Astrocyte (in vitro differentiated cells and primary cell): ENCODE measurements at places on chromosomes 4 and X. TPM values are rescaled to one million over a fixed set of nuclear protein-coding genes. Genes with fewer than 3 reads are reported as not detected.

Gene MAP7D2
- 1.2 and 1.3 TPM in 2 replicates for total RNA-seq

Gene TACR3
- total RNA-seq, result 0.05 TPM in 2 replicates

Gene TIGD4
- total RNA-seq, result 0.23 and 0.31 TPM in 2 replicates

Gene SLITRK4
- total RNA-seq, result 2.7 and 3.7 TPM in 2 replicates

Gene SPANXB1
- total RNA-seq, result not detected in 2 replicates

Gene BANK1
- total RNA-seq, result 1.3 and 2.0 TPM in 2 replicates

Gene SHISA3
- not detected in 2 replicates for total RNA-seq

Gene LDB2
- 4.9 and 9.4 TPM in 2 replicates for total RNA-seq

Gene RTL3
- 0.95 and 1.7 TPM in 2 replicates for total RNA-seq

Gene TMPRSS11D
- not detected in 2 replicates for total RNA-seq

Gene FGF5
- total RNA-seq, result 2.1 and 2.4 TPM in 2 replicates

Gene MGAT4D
- not detected in 2 replicates for total RNA-seq

Gene GAGE13
- total RNA-seq, result not detected in 2 replicates

Gene SMAD1
- total RNA-seq, result 29.6 and 33.8 TPM in 2 replicates

Gene CCKAR
- not detected in 2 replicates for total RNA-seq

Gene BST1
- total RNA-seq, result 19.5 and 24.5 TPM in 2 replicates

Gene RELL1
- 23.1 and 26.9 TPM in 2 replicates for total RNA-seq

Gene CSN1S1
- not detected in 2 replicates for total RNA-seq

Gene S100G
- not detected in 2 replicates for total RNA-seq

Gene ITGB1BP2
- total RNA-seq, result 2.0 and 3.2 TPM in 2 replicates

Gene RNF150
- total RNA-seq, result 4.1 and 5.2 TPM in 2 replicates

Gene LETM1
- 53.1 and 60.3 TPM in 2 replicates for total RNA-seq

Gene CLDN2
- total RNA-seq, result 0.77 and 2.0 TPM in 2 replicates

Gene UGT2B17
- total RNA-seq, result not detected in 2 replicates

Gene SCML2
- 0.91 and 1.2 TPM in 2 replicates for total RNA-seq

Gene SSX4
- total RNA-seq, result not detected in 2 replicates

Gene ABCG2
- total RNA-seq, result 0.34 and 2.5 TPM in 2 replicates

Gene ADH1C
- not detected in 2 replicates for total RNA-seq

Gene APBB2
- 172 and 173 TPM in 2 replicates for total RNA-seq

Gene ANKRD50
- total RNA-seq, result 25.0 and 29.4 TPM in 2 replicates

Gene KCNE5
- 0.46 and 1.3 TPM in 2 replicates for total RNA-seq

Gene REELD1
- not detected in 2 replicates for total RNA-seq

Gene TLR1
- total RNA-seq, result 0.54 and 0.70 TPM in 2 replicates

Gene CSAG1
- 0.75 and 1.2 TPM in 2 replicates for total RNA-seq

Gene SPANXA2
- not detected in 2 replicates for total RNA-seq

Gene DCLK2
- 6.2 and 6.9 TPM in 2 replicates for total RNA-seq

Gene STBD1
- total RNA-seq, result 7.2 and 9.7 TPM in 2 replicates

Gene ARHGAP36
- not detected in 2 replicates for total RNA-seq

Gene RP2
- total RNA-seq, result 18.5 and 20.5 TPM in 2 replicates

Gene KLHL34
- total RNA-seq, result not detected in 2 replicates

Gene DKK2
- 2.1 and 3.3 TPM in 2 replicates for total RNA-seq

Gene MID2
- total RNA-seq, result 11.1 and 12.9 TPM in 2 replicates

Gene HELT
- not detected in 2 replicates for total RNA-seq

Gene IGFBP7
- total RNA-seq, result 930 and 1,304 TPM in 2 replicates

Gene NOX1
- total RNA-seq, result not detected in 2 replicates

Gene SOX3
- total RNA-seq, result 0.26 and 0.98 TPM in 2 replicates

Gene CT55
- total RNA-seq, result not detected in 2 replicates

Gene CFP
- 0.17 and 1.1 TPM in 2 replicates for total RNA-seq

Gene RAB39B
- total RNA-seq, result 1.5 and 2.0 TPM in 2 replicates

Gene HSFX3
- not detected in 2 replicates for total RNA-seq
